ENCODE measurements at places on chromosomes 11 and 22.
A peak's percentile ranks its signal among the peaks of the same experiment; 100 is the strongest.

- no peak for ATAC-seq
These were observed 8.8 kb downstream of the ASCL2 start for GRCh38 chr11:2261436-2262230.

DNA sequence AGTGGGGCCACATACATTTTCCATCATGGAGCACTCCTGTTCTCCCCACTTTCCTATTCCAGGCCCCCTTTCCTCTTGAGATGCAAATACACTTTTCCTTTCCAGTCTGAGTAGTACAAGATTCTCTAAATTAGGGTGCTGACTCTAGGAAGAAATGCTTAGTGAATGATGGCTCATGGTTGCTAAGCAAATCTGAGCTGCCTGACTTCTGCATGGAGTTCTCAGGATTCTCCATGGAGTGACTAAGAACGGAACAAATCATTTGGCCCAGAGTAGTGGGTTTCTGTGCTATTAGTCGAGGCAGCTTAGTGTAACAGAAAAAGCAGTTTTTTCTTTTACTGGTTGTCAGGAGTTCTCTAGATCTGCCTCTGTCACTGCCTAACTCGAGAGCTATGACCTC lies 65.4 kb upstream of the NTM start:
- ATAC-seq, result no peak

GRCh38 chr11:112129656-112130055 lies 34.2 kb downstream of the IL18 start:
- ATAC-seq, result peak; percentile 58

GRCh38 chr11:28400331-28401100 lies 292.3 kb downstream of the METTL15 start:
- ATAC-seq, result no peak

DNA sequence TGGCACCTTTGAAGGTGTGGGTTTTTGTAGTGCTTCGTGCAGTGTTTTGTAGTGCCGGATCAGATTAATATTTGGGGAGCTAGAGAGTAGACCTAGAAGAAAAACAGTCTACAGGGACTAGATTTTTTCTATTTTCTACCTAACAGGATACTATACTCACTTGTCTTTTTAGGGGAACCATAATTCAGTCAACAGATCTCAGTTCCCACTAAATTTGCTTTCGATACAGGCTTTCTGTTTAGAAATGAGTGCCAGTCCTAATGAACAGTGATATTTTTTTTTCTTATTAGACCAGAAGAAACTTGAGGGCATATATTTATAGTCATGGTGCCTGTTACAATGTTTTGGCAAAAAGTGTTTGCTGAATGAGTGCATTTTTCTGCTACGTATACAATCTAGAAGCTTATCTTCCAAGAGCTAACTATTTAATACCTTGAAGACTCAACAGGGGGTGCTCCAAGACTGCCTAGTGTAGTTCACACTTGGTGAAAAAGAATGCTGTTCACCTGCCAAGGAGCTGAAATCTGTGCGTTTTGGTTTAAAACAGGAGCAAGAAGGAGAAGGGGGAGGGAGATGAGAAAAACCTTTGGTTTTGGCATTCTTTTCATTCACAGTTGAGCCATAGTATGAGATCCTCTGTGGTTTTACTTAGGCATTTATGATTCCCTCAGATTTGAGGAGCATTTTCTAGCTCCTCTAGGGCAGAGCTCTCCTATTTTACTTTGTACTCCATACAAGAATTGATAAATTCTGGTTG lies 44.9 kb upstream of the VSTM5 start:
- no peak for ATAC-seq

DNA sequence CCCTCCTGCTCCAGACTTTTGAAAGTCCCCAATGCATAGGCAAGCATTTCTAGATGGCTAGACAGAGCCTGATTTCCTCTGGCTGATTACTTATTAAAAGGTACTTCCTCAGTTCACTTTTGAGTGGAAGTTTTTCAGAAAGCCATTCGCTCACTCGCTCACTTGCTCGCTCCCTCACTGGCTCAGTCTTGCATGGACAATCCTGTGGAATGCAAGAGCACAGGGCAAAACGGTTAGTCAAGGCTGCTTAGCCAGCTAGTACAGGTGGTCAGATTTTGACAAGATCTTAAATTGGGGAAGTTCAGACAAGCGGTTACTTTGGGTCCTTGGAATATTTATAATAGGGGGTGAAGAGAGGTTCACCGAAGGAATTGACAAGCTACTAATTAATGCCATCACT lies 101.0 kb downstream of the ARL14EP start:
- no peak for ATAC-seq

- no peak for ATAC-seq
These were observed 42.7 kb downstream of the SHANK2 start for GRCh38 chr11:71209656-71210055.

DNA sequence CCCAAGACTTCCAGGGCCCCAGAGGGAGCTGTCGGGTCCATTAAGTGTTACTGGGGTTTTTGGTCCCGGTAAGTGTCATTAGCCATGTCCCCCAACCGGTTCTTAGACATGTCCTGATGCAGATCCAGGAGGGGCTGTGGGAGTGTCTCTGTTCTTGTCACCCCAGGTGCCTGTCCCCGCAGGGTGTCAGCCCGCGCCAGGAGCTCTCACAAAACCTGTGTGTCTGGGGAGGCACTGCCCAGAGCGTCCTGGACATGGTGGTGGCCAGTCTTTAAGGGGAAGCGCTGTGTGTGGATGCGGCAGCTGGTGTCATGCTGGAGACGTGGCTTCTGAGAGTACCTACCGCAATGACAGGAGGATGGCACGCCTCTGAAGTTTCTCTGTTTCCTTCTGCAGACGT lies 12.5 kb upstream of the PARVG start:
- ATAC-seq, result no peak

DNA sequence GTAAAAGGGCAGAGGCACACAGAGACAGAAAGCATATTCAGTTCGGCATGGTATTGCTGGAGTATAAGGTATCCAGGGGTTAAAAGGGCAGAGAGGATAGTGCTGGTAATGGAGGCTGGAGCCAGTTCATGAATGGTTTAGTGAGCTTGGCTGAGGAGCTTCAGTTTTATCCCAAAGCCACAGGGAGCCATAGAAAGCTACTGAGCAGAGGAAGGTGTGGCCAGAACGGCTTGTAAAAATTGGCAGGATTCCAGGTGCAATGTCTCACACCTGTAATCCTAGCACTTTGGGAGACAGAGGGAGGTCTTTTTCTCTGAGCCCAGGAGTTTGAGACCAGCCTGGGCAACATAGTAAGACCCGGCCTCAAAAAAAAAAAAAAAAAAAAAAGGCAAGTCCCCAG lies 186.1 kb downstream of the MYO18B start:
- no peak for ATAC-seq

GRCh38 chr11:13104619-13105236 lies 95.6 kb downstream of the RASSF10 start:
- ATAC-seq, result peak; percentile 67

DNA sequence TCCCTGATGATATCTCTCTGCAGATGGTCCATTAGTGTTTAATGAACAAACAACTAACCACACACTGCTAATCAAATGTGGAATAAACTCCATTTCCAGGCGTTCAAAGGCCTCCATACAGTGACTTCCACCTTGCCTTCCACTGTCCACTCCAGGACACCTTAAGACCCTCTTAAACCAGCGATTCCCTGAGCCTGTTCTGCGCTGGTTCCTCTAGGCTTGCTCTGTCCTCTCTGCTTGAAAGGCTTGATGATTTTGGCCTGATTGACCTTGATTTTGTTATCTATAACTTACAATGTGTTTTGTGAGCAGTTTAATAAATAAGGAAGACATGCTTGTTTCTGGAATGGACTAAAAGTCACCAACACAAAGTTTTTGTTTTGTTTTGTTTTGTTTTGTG lies 12.0 kb downstream of the OVCH2 start:
- ATAC-seq, result no peak

DNA sequence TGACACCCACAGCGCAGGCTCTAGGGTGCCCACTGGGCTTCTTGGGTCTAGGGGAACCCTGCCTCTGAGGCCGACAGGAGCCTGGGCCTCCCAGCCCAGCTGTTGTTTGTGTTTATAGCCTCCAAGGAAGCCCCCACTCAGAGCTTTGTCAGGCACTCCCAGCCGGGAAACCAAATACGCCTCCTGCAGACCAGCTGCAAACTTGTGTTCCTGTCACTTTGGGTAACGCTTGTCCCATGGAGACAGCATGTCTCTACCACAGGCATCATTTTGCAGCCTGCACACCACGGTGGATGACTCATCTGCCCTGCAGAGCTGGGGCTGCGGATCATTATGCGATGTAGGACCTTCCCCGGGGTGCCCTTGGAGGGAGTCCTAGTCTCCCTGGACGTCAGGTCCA lies 40.6 kb upstream of the CRYBB3 start:
- no peak for ATAC-seq

- ATAC-seq, result no peak
These were observed 101.1 kb upstream of the CRYBB3 start for GRCh38 chr22:25098445-25099081.

GRCh38 chr22:42646569-42647525 lies 2.3 kb downstream of the CYB5R3 start:
- no peak for ATAC-seq

- no peak for ATAC-seq
These were observed 25.4 kb downstream of the SAAL1 start for GRCh38 chr11:18080451-18080850.

GRCh38 chr11:8544807-8545206 lies 49.2 kb downstream of the STK33 start:
- no peak for ATAC-seq

DNA sequence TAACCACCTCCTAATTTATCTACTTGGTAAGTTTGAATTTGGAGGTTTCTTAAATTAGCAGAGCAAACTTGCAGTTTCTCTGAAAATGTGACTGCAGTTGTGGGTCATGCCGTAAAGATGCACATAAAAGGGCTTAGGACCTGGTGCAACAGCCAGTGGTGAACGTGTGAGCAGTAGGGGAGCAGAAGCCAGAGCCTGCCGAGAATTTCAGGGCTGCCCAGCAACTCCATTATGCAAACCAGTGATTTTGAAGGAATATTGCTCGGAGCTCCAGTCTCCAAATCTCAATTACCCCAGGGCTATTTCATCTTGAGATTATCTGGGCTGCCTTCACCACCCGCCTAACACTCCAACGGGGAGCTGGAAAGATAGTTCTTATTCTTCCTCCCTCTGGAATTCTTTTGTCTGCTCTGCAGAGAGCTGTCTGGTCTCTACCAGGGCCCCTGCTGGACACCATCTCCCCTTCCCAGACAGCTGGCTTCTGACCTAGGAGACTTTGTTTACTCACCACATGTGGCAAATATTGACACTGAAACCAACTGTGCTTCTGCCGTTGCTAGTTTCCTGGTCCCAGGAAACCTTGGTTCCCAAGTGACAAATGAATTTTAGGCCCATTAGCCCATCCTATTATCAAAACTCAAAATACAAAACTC lies 93.9 kb downstream of the DSCAML1 start:
- no peak for ATAC-seq

DNA sequence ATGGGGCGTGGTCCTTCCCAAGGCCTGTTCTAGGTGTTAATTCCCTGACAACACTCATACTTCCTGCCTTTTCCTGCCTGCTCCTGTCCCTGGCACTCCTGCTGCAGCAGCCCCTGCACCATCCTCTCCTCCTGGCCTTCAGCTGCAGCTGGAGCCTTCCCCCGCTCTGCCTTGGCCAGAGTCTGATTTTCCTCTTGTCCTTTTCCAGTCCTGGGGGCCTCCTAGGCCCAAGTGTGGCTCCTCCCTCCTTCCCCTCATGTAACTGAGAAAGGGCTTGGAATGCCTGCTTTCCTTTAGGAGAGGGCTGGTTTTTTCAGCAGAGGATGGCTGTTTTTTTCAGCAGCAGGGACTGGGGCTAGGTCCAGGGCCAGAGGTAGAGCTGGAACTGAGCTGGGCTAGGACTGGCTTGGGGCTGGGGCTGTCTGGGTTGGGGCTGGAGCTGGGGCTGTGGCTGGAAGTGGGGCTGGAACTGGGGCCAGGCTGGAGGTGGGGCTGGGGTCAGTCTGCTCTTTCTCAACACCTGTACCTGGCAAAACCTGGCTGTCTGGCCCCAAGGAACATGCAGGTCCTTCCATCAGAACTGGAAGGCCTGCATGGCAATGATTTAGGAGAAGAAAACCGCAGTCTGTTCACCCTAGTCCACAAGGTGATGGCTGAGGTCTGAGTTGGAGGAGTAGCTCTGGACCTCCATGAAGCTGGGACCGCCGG lies 23.6 kb downstream of the ZC3H7B start:
- ATAC-seq, result no peak

Data from gastroesophageal sphincter (tissue), 4 donors.